ENCODE measurements at places on chromosomes 4 and X.

DNA sequence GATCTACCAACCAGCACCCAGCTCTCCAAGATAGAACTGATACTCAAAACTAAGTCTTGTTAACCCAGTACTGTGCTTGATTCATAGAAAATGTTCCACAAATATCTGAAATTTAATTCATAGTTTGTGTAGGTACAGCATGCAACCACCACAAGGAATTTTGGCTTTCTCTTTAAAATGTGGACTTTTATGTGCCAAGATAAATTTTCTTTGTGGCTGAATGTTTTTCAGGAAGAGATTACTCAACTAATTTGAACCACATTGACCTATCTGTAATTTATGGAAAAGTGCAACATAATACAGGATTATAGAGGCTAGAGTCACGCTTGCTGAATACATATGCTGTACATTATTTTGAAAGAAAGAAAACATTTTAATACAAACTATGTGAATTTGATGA, 730.8 kb downstream of the IL1RAPL1 start:
- DNase-seq, result no peak

- DNase-seq, result no peak
Observed at GRCh38 chr4:30256116-30256832, 463.9 kb upstream of the PCDH7 start.

DNA sequence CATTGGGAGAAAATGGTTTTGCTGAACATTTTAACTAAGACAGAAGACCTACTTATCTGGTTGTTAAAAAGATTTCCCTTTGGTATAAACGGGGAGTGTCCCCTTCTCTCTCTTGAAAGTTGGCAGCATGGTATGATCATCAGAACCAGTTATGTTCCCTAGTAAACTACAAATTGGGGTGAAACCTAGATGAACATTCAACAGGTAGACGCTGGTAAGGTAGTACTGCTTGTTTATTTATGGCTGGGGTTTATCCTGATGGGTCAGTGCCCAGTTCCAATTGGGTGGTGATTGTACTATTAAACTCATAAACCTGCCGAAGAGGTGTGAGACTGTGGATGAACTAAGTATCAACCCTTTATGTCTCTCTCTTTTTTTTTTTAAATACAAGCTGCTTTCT, 100.5 kb downstream of the MBNL3 start:
- DNase-seq, result no peak

- DNase-seq, result no peak
Observed at GRCh38 chr4:27154706-27155105, 294.1 kb downstream of the STIM2 start.

- no peak for DNase-seq
Observed at GRCh38 chrX:47540754-47541538, 20.1 kb upstream of the ARAF start.

DNA sequence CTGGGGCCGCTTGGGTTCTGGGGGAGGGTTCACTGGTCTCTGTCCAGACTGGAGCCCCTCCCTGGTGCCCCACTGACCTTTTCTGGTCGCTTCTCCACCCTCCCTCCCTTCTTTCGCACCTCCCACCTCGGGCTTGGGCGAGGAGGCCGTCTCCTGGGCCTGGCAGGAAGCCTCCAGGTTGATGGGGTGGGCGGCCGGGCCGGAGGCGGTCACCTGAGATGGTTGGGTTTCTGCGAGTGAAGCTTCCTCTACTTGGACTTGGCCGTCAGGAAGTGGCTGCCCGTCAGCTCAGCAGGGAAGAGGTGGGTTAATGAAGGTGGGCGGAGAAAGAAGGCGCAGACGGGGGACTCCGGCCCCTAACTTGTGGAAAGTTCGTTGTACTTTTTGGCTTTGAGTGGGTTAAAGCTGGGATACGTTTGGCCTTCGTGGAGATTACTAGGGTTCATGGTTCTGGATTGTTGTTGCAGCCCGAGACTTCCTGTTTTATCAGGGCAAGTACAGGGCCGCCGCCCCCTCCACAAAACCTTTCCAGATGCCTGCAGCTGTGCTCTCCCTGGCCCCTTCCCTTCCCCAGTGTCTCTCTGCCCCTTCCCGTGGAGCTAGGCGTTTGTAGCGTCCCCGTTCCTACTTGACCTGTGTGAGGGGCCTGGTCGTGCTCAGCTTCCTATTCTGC, 1.2 kb downstream of the AKAP17A start:
- DNase-seq, result no peak

DNA sequence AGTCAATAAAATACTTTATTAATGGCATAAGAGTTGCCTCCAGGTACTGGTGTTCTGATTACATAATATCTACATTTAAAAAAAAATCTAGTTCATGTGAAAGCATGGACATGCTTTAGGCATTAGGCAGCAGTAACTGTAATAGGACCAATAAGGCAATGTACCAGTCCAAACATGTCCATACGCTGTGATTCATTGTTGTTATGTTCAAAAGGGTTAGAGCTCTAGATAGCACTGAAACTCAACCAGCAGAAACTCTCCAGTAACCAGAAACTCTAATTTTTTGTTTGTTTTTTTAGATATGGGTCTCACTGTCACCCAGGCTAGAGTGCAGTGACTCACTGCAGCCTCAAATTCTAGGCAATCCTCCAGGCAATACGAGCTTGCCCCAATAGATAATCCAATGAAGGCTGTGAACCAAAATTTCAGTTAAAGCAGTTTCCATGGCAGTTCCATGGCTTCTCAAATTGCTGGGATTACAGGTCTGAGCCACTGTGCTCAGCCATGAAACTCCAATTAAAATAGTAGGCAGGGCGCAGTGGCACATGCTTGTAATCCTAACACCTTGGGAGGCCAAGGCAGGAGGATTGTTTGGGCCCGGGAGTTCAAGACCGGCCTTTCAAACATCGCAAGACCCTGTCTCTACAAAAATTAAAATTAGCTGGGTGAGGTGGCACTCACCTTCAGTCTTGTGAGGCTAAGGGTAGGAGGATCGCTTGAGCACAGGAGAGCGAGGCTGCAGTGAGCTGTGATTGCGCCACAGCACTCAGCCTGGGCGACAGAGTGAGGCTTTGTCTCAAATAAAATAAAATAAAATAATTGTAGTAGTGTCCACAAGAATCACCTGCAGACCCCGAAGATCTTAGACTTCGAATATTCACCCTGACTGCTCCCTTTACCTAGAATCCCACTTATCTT, 36.3 kb downstream of the MGARP start:
- DNase-seq, result no peak

GRCh38 chrX:99973572-99974226, 436.4 kb downstream of the PCDH19 start:
- DNase-seq, result no peak

GRCh38 chr4:54318904-54319303, 89.8 kb downstream of the PDGFRA start:
- DNase-seq, result no peak

DNA sequence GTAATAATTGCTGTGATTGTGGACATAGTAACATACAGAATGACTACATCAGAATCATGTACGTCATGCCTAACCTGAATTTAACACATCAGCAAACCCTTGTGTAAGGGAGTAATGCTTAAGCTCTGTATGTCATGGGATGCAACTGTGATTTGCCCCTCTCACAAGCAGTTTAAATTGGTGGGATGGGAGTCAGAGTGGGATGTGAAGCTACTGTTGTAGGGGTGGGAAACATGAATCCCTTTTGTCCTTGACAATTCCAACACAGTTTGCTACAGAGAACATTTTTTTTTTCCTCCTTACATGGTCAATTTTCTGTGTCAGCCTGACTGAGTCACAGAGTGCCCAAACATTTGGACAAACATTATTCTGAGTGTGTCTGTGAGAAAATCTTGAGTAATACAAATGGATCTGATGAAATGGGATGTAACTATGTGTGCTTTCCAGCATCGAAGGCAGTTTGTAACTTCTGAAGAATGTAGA, 392.8 kb downstream of the GPM6A start:
- no peak for DNase-seq

DNA sequence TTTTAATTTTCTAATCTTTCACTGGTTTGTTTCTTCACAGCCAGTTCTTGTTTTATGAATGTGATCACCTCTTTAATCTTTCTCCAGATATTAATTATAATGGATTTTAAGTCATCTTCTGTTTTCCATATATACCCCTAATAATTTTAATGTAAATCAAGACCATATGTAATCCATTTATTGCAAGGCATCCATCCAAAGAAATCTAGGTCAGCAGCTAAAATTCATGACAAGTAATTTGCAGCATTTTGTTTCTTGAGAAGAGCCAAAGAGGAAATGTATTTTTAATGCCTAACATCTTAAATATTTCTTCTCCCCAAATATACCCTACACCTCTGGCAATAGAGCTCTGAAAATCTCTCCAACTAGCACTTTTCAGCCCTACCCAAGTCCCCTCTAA, 81.1 kb downstream of the SUPT20HL2 start:
- no peak for DNase-seq

DNA sequence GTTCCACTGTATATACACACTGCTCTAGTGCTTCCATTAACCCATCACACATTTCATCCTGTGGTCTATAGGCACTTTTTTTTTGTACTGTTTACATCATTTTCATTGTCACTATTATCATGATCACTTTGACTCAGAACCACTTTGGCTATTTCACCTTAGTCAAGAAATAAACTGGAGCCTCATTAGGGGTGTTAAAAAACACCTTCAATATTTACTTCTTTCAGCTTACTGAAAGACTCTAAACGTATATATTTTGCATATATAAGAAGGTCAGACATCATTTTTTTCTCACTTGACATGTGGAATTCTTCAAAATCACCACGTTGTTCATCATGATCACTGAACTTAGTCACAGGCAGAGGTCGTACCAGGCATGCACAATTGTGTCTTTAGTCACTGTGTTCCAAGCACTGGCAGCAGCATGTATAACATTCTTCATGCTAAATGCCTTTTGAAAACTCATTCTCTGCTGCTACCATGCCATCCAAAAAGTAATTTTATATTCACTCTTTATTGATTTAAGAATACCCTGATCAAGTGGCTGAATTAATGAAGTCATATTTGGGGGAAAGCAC, 229.2 kb upstream of the ARSJ start:
- no peak for DNase-seq

DNA sequence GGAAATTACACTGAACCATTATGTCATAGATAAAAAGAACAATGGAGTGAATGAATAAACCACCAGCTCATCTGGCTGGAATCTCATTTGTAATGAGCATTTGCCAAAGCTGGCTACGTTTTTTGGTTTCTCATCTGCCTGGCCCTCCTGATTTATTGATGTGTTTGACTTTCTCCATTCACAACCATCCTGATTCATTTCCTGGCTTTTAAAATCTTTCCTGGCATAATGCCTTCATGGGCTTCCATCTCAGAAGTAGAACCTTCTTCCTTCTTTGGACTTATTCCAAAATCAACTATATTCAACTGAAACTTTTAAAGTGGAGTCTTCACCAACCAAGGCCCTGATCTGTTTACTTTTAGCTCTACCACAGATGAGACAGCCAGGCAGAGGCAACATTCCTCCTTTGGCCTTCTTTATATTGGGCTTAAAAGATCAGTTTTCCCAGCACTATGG, 36.0 kb upstream of the ARSJ start:
- DNase-seq, result no peak

DNA sequence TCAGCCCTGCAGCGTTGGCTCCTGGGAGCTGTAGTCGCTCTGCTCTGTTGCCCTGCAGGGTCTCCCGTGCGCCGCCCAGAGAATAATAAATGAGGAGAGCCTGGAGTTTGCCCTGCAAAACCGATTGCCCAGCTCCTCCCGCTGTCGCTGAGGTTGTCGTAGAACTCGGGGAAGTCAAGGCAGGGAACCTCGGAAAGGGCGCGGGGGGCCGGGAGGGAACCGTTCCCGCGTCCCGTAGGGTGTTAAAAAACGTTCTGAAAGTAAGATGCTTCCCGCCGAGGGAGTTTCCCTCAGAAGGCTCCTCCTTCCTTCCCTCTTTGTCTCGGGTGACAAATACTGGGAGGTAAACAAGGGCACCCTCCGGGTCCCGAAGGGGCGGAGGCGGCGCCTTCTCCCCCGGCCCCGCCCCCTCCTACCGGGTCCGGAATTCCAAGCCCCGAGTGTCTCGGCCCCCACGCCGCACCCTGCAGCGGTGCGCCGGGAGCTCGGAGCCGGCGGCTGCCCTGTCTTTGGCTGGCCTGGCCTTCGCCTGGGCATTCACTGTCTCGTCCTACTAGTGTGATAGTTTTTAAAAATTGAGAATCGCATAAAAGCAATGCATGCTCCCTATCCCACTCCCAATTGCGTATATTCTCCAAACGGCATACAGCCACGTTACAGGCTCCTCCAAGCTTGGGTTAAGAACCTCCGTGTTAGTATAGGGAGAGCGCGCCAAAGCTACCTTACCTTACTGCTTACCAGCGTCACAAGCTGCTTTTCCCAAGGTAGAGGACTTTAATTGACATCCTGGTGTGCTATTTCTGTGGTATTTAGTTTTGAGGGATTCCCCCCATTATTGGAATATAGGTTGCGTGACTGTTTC, 964 bp upstream of the HMGB2 start:
- no peak for DNase-seq

DNA sequence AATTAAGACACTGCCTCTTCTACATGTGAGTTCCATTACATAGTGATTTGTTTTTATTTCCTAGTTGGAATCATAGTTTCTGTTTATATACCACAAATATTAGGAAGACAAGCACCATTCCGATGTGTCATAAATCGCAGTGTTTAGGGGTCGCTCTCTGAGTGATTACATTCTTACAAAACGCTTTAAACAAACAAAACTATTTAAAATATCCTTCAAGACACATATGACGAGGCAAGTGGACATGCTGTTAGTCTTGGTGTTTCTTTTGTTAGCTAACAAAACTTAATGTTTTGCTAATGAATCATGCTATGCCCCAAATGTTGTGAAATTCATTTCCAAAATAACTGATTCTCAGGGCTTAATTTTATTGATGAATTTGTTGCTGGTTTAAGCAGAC, 1219.3 kb upstream of the PRKX start:
- no peak for DNase-seq

GRCh38 chrX:10101269-10101668, 55.5 kb upstream of the CLCN4 start:
- no peak for DNase-seq

DNA sequence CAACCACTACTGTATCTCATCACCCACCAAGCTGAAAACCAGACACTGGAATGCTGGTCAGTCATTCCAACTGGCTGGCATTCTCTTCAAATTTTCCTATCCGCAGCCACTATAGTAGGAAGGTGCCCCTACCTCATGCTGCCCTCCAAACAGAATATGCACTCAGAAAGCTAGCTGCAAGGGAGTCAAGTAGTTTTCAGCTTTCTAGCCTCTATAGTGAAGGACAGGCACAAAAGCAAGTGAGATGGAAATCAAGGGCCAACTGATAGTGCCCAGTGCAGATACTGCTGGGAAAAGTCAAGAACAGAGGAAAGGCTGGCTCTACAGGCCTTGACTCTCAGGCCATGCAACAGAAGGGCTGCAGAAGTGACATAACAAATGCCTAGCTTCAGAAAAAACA, 47.2 kb downstream of the BCOR start:
- DNase-seq, result no peak

GRCh38 chr4:154120690-154121345, 331.9 kb upstream of the SFRP2 start:
- DNase-seq, result no peak

DNA sequence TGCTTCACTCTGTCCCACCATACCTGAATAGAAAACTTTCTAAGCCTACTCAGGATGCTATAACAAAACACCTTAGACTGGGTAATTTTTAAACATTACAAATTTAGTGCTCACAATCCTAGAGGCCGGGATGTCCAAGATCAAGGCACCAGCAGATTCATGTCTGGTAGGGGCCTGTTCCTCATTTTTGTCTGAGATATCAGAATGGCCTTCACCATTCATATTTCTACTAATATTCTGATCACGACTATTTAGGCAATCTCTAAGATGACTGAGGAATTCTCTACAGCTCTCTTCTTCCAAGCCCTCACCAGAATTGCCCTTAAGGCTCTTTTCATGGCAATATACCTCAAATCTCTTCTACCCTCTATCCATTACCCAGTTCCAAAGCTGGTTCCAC, 77.4 kb upstream of the NRK start:
- DNase-seq, result no peak

- DNase-seq, result no peak
Observed at GRCh38 chr4:140800666-140801065, 44.5 kb upstream of the TBC1D9 start.
